WERI-Rb-1 (cell line): ENCODE measurements at places on chromosomes 7 and 10.

GRCh38 chr7:132248841-132249240, 327.4 kb downstream of the PLXNA4 start:
- DNase-seq = no peak

DNA sequence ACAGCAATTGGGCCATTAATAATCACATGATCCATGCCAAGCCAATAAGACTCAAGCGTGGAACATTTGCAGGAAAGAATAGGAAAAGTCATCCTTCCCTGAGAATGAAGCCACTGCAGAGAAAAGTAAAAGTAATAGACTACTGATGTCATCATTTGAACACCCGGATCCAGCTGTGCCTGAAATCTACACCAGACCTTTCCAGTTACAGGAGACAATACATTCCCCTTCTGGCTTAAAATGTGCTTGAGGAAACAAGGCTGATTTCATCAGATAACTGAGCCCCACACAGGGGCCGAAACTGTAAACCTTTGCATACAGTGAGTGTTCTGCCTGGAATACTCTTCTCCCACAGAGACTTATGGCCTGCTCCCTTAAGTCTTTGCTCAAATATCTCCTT, 232.8 kb downstream of the KCNMA1 start:
- no peak for DNase-seq

DNA sequence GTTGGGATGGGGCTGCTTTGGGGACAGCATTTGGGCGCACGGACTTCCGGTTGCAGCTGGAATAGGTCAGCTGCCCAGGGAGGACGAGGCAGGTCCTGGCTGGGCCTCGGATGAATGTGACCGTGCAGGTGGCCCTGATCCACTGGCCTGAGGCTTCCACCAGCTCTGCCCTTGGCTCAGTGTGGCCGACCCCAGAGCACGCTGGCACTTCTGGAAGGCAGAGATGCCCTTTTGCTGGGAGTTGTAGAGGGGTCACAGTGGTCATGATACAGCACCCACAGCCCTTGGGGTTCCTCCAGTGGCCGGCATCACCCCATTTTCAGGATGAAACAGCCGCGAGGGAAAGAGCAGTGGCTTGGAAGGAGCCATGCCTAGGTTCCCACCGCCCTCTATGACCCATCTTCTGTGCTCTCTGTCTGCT, 19.0 kb downstream of the ADCY1 start:
- no peak for DNase-seq

- DNase-seq = no peak
These were observed 37.2 kb downstream of the CALML3 start for GRCh38 chr10:5561704-5562645.

GRCh38 chr10:72134785-72135767, 46.7 kb upstream of the SPOCK2 start:
- no peak for DNase-seq

DNA sequence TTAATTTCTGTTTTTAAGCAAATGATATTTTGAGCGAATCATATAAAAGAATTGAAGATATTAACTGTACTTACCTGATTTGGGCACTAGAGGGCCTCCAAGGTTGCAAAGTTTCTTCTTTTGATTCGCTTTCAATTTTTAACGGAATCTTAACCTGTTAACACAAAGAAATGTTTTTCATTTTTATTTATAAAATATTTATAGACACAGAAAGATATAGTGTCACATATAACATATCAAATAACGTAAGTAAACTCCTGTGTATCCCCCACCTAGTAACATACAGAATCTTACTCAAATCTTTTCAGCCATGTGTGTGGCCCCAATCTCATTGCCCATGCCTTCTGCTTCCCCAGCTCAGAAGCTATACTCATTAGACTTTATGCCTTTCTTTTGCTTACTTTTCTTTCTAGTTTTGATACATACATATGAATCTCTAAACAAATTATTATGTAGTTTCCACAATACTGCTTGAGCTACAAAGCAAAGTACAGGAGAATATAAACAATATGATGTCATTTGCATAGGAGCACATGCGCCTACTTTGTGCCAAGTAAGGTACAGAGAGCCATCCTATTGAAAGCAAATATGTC, 49.5 kb upstream of the ZPBP start:
- no peak for DNase-seq

GRCh38 chr10:101182936-101183335, 46.3 kb downstream of the LBX1 start:
- DNase-seq = no peak

DNA sequence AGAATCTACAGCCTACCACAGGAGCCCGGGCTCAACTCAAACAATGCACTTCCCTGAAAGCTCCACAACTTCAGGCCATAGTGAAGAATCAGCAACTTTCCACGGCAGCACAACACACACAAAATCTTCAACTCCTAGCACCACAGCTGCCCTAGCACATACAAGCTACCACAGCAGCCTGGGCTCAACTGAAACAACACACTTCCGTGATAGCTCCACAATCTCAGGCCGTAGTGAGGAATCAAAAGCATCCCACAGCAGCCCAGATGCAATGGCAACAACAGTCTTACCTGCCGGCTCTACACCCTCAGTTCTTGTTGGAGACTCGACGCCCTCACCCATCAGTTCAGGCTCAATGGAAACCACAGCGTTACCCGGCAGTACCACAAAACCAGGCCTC, 22.3 kb downstream of the MUC12 start:
- no peak for DNase-seq

DNA sequence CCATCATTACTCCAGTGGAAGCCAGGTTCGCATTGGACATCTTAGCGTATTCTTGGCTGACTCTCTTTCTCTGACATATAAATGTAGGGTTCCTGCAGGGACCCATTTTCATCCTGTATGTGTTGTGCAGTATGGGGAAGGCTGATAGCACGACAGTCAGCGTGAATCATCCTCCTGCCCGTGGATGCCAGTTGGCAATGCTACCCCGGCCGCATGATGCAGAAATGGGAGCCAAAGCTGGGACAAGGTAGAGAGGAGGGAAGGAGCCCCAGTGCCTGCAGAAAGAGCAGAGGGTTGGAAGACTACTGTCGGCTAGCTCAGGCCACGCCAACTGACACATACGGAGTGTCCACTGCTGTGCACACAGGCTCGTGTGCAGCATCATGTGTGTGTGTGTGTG, 251.6 kb downstream of the SKAP2 start:
- DNase-seq = no peak

DNA sequence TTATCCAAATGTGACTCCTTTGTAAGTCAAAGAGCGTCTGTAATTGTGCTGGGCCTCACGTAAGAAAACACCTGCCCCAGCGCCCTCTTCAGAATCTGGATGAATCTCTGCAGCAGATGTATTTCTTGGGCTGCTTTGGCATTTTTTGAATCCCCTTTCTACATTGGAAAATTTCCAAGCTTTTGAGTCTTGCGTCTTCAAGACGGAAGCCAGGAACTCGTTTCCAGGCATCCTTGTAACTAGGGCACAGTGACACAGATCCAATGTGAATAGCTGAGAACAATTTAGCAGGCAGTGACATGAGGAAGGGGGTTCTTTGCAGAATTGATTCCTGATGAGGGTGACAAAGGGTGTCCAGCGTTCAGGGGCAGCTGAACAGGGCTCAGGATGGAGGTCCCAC, 862.3 kb downstream of the TYW1 start:
- DNase-seq = no peak

DNA sequence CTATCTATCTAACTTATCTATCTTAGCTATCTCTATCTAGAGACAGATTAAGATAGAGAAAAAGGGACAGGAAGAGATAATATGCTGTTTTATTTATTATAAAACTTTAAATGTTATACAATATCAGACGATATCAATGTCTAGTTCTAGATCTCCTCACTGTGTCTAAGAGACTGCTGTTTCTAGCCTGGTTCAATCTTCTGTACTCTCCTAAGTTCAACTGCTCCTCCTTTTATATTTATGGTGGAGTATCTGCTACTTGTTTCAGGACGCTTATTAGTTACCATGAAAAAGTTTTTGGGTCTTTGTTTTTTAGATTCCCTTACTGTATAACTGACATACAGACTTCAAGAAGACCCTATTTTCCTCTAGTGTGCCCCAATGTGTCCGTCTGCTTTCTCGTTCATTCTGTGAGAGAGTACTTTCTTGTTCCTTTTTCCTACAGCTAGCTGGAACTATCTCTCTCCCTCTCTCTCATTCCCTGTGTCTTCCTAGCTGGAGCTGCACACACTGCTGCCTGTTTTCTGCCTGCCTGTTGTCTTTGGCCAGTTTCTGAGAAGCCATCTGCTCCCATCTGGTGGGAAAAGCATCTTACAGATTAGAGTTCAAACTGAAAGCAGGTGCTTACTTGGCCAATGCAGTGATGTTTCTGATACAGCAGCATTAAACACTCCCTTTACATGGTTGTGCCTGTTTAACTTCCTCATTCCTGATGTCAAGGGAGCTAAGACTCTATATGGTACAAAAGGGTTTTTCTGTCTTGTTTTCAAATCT, 49.4 kb upstream of the ARL4A start:
- DNase-seq = peak; percentile 75

DNA sequence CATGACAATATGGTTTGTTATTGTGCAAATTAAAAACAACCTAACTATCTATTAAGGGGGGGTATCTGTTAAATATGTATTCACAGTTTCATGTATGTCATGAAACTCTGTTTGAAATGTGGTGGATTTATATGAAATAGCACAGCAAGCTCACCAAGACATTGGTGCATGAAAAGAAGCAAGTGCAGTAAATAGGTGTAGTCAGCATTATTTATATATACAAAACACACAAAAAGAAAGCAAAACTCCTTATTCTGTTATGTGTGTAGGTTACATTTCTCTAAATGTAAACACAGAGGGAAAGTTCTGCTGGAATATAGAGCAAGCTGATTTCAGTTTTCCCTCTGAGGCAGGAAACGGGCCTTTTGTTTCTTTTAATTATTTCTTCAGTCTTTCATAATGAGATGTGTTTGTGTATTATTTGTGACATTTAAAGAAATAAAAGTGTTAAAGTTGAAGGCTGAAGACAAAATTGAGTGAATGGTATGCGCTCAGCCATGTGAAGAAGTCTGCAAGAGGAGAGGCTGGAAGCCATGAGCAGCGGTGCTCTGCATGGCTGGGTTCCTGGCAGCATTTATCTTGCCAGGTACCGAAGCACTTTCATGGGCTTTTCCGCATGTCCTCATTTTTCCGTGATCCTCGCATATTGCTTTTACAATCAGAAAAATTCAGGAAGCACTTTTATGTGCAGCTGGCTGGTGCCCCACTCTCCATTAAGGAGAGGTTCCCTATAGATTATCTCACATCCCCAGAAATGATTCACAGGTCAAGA, 38.5 kb downstream of the GRID1 start:
- DNase-seq = no peak

- no peak for DNase-seq
These were observed 204.6 kb upstream of the AGR3 start for GRCh38 chr7:17086403-17086802.

GRCh38 chr7:28272461-28272877, 91.9 kb upstream of the JAZF1 start:
- peak; percentile 67 for DNase-seq

- no peak for DNase-seq
These were observed 519.8 kb downstream of the XPNPEP1 start for GRCh38 chr10:109403551-109403950.

DNA sequence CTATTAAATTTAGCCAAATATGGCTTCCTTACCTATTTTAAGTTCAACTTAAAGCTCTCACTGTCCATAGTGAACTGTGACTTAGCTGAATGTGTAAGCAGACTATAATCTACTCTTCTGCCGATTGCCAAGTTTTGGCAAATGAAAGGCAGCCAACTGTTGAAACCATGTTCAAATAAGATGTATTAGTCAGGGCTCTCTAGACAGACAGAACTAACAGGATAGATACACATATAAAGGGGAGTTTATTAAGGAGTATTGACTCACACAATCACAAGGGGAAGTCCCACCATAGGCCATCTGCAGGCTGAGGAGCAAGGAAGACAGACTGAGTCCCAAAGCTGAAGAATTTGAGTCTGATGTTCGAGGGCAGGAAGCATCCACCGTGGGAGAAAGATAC, 837.7 kb upstream of the AUTS2 start:
- no peak for DNase-seq

GRCh38 chr10:68109331-68109730, at the start of gene MYPN:
MYPN (plus strand) TSS chr10:68109488; CDS start chr10:68121439, 11,951 bp downstream.
- DNase-seq = no peak

DNA sequence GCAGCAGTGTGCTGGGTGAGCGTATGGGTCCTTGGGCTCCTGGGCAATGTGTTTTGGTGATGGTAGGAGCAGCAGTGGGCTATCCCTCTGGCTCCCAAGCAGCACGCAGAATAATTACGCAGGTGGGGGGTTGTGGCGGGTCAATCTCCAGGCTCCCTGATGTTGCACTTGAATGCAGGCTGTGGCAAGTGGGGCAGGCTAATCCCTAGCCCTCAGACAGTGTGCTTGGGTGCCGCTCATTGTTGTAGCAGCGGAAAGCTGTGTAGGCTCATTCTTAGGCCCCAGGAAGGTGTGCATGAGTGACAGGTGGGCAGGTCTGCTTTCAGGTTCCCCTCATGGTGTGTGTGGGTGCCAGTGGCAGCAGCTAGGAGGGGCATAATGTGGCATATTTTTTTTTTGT, 44.1 kb downstream of the LOXL4 start:
- peak; percentile 44 for DNase-seq

DNA sequence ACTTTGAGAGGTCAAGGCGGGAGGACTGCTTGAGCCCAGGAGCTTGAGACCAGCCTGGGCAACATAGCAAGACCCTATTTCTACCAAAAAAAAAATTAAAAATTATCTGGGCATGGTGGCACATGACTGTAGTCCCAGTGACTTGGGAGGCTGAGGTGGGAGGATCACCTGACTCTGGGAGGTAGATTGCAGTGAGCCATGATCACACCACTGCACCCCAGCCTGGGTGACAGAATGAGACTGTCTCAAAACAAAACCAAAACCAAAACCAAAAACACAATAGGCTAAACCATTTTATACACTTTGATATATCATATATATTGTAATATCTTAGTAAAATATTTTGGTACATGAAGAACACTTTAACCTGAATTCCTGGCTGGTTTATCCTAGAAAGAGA, 101.6 kb downstream of the RAPGEF5 start:
- DNase-seq = no peak

GRCh38 chr7:110317541-110318265, 773.2 kb upstream of the LRRN3 start:
- DNase-seq = no peak

- DNase-seq = no peak
These were observed 148.6 kb upstream of the YAE1 start for GRCh38 chr7:39417642-39418041.

- peak; percentile 77 for DNase-seq
These were observed 455.3 kb downstream of the REEP3 start for GRCh38 chr10:63976538-63976937.

DNA sequence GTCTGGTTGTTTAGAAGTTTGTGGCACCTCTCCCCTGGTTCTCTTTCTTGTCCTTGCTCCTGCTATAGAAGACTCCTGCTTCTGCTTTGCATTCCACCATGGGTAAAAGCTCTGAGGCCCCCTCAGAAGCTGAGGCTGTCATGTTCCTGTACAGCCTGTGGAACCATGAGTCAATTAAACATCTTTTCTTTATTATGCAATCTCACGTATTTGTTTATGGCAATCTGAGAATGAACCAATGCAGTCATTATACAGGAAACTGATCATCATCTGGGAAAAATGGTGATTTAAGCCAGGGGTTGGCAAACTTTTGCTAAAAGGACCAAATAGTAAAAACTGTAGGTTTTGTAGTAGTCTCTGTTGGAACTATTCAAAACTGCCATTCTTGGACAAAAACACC, 175.4 kb downstream of the CSTF2T start:
- DNase-seq = no peak

- DNase-seq = no peak
These were observed 226.4 kb downstream of the BUB3 start for GRCh38 chr10:123380491-123381085.
